ENCODE measurements at places on chromosomes 3 and 15.

- no peak for DNase-seq
Observed at GRCh38 chr15:34691034-34691433, 63.8 kb downstream of the GJD2 start.

DNA sequence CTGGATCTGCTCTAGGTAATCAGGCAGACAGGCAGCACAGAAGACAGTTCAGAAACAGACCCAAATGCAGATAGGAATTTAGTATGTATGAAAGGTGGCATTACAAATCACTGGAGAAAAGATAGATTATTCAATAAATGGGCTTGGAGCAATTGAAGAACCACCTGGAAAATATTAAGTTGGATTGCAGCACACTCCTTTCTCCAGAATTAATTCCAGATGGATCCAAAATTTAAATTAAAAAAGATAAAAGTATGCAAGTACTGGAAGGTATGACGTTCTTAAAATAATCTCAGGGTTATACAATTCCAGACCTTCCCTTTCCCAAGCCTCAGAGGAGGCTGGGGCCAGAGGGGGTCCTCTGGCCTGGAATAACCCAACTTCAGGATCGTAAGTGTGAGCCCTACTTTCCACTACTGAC is 32.5 kb downstream of the HRH1 start:
- DNase-seq: no peak

DNA sequence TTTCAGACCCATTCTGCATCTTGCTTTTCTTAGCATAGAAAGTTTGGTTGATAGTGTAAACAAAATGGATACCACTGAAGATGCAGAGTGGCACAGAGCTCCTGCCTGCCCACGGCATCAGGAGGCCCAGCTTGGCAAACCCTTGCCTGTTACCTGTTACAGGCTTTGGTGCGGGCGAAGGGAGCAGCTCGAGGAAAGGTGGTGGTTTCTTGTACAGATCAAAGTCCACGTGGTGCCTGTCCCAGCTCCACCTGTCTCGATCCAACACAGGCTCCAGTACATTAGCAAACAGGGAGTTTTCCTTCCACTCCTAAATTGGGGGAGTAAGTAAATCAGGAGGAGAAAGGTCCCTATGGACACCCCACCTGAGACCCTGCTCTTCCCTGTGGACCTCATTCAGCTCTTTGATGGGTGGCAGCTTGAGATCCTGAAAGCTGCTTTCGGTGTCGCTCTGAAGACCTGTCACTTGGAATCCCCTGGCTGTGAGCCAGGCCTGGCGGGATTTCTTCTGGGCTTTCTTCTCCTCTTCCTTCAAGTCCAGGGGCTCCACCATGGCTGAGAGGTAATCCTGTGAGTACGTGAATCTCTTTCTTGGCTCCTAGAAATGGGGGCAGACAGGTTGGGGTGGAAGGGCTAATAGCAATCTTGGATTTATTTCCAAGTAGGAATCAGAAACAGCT is 35.7 kb downstream of the ACAD9 start:
- DNase-seq: no peak

DNA sequence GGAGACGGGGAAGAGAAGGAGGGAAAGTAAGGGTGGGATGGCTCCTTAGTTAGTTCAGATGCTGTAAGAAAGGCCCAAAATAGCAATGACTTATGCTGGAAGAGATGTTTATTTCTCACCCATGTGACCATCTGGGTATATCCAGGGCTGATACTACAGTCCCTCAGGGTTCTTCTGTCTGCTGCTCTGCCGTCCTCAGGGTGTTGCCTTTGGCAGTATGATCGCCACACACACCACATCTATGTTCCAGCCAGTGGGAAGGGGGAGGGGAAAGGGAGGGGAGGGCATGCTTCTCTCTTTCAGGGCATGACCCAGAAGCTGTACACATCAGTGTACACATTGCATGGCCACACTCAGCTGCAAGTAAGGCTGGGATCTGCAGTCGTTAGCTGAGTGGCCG is 10.2 kb downstream of the CD276 start:
- no peak for DNase-seq

DNA sequence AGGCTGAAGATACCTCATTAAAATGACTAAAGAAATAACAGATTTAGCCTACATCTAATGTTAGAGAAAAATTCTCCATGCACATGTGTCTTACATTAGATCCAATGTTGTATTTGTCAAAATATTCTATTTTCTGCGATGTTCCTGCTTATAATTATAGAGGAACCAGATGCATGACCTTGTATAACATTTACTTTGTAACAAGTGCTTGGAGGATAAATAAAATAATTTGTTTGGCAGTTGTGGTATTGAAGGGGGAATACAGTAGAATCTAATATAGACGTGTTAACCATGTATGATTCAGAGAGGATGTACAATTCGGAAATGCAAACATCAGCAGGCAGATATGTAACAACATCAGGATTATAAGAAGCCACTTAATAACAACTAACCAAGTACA is 922.2 kb downstream of the TUSC7 start:
- DNase-seq: no peak

GRCh38 chr3:185646382-185647133 is 60.5 kb downstream of the SENP2 start:
- DNase-seq: no peak

GRCh38 chr15:83665480-83665879 is 11.6 kb downstream of the ADAMTSL3 start:
- no peak for DNase-seq

DNA sequence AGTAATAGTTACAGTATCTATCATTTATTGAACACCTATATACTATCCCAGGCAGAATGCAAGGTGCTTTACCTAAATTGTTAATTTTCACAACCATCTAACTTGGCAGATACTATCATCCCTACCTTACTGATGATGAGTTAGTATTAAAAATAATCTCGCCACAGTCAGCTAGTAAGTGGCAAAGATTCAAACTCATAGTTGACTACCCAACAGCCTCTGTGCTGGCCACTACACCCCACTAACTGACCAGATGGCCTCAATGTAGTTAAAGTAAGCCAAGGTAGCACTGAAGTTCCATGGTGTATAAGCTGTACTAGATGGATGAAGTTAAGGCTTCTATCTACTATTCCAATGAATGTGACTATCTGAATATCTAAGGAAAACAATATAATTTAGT is 44.8 kb downstream of the PEAK1 start:
- DNase-seq: no peak

DNA sequence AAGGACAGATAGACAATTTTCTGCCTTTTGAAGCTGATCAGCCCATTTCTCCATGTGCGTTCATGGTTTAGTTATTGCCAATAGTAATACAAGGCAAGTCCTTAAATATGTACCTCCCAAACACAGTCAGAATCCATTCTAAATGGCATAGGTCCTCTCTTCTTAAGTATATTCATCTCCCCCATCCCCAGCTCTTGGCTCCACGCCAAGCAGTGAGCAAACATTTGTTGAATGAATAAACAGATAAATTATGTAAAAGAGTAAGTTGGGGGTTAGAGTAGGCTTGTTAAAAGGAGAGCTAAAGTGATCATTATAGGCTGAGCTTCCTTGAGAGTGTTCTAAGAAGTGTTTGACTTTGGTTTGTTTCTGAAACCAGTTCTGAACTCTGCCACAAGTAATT is 241.3 kb downstream of the ITPR1 start:
- DNase-seq: no peak

GRCh38 chr3:56219894-56220805 is 248.1 kb downstream of the ERC2 start:
- no peak for DNase-seq

- no peak for DNase-seq
Observed at GRCh38 chr3:71874618-71875017, 89.7 kb upstream of the PROK2 start.

- no peak for DNase-seq
Observed at GRCh38 chr3:175818811-175819464, 959.8 kb downstream of the NAALADL2 start.

- no peak for DNase-seq
Observed at GRCh38 chr3:70042641-70043040, 43.1 kb downstream of the SAMMSON start.

DNA sequence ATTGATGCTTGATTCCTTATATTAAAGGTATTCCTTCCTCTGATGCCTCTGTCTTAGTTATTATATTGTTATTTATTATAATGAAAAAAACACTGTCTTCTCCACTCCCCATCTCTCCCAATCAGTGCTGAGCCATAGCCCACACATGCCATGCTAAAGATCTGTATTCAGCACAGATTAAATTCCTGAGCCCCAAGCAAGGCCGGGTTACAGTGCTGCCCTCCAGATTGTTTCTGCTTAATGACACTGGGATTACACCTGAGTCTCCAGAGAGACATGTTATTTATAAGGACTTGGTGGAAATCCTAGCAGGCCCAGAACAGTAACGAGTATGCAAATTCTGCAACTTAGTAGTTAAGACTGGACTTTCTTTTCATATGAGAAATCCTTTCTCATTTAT is 305.9 kb upstream of the UMPS start:
- no peak for DNase-seq

GRCh38 chr3:11381563-11381962 is 109.4 kb downstream of the ATG7 start:
- no peak for DNase-seq

DNA sequence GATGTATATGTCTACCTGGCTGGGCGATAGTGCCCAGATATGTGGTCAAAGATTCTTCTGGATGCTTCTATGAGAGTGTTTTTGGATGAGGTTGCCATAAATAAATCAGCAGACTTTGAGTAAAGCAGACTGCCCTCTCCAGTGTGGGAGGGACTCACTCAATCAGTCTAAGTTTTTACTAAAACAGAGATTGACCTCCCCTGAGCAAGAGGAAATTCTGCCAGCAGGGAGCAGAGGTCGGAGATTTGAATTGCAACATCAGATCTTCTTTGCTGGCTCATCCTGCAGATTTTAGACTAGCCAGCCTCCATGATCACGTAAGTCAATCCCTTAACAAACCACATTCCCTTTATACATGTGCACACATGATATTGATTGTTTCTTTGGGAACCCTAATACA is 300.9 kb downstream of the MCTP2 start:
- no peak for DNase-seq

- DNase-seq: peak; percentile 84
Observed at GRCh38 chr3:150787741-150788370, 24.9 kb upstream of the SIAH2 start.

- no peak for DNase-seq
Observed at GRCh38 chr3:152031321-152031720, 157.9 kb downstream of the SUCNR1 start.

DNA sequence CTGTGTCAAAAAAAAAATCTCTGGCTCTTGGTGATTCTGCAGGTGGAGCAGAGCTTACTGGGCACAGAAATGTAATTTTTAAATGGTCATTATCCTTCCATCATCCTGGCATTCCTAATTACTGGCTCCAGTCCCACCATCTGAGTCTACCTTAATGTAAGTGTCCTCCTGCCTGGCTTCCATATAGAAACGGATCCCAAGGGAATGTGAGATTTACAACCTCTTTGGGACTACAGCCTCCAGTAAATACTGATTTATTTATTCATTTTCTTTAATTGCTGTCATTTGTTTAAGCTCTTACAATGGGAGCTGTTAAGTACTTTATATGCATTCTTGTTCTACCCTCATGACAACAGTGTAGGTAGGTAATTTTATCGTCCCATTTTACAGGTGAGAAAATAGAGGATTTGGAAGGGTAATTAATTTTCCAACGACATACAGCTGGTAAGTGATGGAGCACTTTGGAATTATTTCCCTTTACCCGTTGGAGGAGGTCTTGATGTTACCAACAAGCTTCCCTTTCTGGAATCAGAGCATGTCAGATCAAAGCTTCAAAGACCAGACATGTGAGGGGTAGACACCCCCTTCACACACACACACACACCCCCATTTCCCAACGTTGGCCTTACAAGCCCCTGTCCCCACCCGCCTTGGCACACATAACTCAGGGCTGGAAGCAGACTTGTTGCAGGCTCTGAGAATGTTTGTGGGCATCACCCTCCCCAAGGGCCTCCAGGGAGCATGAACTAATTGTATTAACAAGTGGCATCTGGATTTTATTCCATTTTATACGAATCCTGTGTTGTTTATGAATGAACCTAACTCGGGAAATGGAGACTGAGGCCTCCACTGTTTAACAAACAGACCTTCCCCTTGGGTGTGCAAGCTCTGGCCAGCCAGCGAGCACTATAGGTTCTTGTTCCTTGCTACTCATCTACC is 116.9 kb downstream of the ALDH1A2 start:
- no peak for DNase-seq

GRCh38 chr3:69322158-69322509 is 63.8 kb downstream of the FRMD4B start:
- no peak for DNase-seq

DNA sequence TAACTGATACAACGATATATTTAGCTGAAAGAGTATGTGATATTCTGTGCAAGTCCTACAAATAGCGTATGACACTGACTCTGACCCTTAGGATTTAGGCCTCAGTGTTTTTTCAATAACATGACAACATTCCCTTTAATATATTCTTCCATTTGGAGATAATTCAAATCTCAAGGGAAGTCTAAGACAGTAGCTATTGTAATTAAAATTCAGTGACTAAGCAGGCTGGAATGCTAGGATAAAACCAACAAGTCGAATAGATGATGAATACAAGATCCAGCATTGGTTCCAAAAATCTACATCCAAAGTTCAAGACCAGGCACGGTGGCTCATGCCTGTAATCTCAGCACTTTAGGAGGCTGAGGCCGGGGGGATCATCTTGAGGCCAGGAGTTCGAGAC is 56.2 kb downstream of the QTRT2 start:
- no peak for DNase-seq

DNA sequence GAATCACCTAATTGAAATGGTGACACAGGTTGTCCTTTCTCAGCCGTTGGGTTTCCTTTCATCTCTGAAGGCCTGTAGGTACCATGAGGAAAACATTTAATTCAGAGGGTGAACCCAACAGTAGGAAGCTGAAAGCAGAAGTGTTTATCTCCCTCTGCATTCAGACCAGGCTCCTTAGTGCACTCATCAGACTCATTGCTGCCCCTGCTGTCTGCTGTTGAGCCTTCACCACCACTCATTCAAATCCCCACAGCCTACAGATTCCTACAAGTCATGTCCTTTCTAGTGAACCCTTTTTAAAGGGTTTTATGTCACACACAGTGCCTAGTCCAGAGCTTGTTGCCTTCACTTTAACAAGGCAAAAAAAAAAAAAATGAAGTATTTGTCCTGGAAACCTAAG is 13.4 kb downstream of the WDR48 start:
- no peak for DNase-seq

DNA sequence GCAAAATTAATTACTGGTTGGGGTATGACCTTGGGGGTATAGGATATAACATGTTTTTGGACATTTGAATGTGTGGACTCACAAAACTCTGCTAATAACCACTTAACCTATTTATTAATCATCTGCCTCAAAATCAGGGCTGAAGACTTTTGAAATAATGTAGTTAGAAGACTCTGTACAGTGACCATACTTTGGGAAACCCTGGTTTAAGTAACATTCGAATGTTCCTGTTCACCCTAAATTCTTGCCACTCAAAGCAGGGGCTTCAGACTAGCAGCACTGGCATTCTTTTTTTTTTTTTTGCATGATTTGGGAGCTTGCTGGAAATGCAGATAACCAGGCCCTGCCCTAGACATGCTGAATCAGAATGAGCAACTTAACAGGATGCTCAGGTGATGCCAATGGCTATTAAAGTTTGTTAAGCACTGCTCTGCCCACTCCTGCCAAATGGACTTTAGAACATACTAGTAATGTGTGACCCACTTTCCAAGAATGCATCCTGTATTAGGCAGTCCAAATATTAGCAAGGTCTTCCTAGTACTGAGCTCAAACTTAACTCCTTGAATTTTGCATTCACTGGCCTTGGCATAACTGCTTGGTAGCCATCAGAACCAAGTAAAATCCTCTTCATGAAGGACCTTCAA is 12.7 kb upstream of the ST3GAL6 start:
- no peak for DNase-seq
